HCT116 (cell line): ENCODE measurements at places on chromosomes 3 and 15.

- DNase-seq: no peak
Measured at GRCh38 chr3:28950614-28951013, 330.3 kb upstream of the RBMS3 start.

- no peak for DNase-seq
Measured at GRCh38 chr15:57548835-57549234, 42.9 kb upstream of the MYZAP start.

GRCh38 chr3:53198256-53198977 is 37.4 kb downstream of the PRKCD start:
- no peak for DNase-seq

GRCh38 chr3:29587340-29587739 is 306.5 kb downstream of the RBMS3 start:
- no peak for DNase-seq

DNA sequence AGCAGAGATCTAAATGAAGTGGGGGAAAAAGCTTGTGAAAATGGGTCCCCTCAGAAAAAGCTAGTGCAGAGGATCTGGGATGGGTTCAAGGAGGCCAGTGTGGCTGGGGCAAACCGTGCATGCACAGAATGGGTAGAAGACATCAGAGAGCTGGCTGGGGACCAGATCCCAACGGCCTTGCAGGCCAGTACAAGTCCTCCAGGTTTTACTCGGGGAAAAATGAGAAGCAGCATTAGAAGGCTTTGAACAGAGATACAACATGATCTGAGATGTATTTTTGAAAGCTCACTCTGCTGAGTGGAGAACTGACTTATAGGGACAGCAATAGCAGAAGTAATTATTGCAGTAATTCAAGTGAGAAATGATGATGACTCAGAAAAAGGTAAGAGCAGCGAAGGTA is 114.5 kb downstream of the HERC1 start:
- DNase-seq: no peak

GRCh38 chr15:40929660-40930429 is 705 bp downstream of the DLL4 start:
- DNase-seq: no peak
